ENCODE measurements at places on chromosomes 11 and 22.

- no peak for DNase-seq
Measured at GRCh38 chr11:68569357-68569756, 108.8 kb downstream of the PPP6R3 start.

DNA sequence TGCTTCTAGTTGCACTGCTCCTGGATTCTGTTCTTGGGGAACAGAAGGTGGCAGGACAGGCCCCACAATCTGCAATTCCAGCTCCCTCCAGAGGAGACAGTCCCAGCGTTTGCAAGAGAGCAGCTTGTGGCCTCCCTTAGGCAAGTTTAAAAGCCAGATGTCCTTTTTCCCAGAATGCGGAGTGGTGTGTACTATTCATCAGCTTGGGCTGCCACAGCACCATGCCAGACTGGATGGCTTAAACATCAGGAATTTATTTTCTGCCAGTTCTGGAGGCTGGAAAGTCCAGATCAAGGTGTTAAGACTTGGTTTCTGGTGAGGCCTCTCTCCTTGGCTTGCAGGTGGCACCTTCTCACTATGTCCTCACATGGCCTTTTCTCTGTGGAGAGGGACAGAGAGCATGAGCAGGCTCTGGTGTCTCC is 11.7 kb downstream of the MIAT start:
- DNase-seq: peak; percentile 45

DNA sequence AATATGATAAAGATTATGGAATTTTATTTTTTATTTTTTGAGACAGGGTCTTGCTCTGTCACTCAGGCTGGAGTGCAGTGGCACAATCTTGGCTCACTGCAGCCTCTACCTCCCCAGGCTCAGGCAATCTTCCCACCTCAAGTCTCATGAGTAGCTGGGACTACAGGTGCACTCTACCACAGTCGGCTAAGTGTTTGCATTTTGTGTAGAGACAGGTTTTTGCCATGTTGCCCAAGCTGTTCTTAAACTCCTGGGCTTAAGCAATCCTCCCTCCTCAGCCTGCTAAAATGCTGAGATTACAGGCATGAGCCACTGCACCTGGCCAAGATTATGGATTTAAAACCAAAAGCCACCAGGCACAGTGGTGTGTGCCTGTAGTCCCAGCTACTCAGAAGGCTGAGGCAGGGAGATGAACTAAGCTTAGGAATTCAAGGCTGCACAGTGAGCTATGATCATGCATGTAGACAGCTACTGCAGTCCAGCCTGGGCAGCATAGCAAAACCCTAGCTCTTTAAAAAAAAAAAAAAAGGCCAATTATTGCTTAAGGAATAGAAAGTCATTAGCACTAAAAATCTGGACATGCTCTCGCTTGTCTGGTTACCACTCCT is 20.2 kb upstream of the CCND1 start:
- DNase-seq: no peak

- DNase-seq: peak; percentile 99
Measured at GRCh38 chr11:68839054-68839865, 2.5 kb downstream of the CPT1A start.

GRCh38 chr22:17267661-17268330 is 48.6 kb upstream of the ADA2 start:
- DNase-seq: no peak

GRCh38 chr11:35289821-35290220 is 129.5 kb downstream of the SLC1A2 start:
- DNase-seq: no peak

DNA sequence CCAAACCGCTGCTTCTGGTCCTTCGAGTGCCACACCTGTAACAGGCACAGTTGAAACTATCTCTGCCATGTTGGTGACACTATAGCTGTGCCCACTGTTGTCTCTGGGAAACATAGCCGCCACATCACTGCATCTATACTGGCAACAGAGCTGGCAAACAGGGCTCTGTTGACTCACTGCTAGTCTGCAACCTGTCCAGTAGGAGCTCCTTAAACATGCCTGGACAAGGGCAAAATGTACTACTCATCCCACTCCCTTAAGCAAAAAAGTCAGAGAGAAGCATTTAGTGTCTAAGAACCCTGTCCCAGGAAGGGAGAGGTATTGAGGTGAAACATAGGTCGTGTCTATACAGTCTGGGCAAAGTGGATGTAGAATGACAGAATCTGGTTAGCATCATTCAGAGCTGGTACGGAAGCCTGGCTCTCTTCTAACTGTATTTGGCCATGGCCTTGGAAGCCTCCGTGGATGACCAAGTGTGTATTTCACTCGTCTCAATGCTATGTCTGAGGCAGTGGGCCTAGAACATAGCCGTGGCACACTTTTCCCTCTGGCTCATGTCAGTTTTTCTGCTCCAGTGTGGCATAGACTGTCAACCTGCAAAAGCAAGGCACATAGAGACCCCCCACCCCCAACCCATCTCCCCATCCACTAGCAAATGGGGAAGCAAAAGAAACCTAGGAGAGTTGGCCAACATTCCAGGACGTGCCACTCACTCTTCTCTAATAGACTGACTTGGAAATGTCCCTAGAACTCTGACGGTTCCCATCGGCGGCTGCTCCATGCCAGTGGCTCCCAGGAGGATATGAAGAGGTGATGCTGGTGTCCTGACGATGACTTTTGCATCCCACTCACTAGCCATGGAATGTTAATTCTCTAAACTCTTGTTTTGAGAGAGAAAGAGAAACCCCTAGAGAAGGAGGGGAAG is 21.4 kb upstream of the PISD start:
- no peak for DNase-seq

DNA sequence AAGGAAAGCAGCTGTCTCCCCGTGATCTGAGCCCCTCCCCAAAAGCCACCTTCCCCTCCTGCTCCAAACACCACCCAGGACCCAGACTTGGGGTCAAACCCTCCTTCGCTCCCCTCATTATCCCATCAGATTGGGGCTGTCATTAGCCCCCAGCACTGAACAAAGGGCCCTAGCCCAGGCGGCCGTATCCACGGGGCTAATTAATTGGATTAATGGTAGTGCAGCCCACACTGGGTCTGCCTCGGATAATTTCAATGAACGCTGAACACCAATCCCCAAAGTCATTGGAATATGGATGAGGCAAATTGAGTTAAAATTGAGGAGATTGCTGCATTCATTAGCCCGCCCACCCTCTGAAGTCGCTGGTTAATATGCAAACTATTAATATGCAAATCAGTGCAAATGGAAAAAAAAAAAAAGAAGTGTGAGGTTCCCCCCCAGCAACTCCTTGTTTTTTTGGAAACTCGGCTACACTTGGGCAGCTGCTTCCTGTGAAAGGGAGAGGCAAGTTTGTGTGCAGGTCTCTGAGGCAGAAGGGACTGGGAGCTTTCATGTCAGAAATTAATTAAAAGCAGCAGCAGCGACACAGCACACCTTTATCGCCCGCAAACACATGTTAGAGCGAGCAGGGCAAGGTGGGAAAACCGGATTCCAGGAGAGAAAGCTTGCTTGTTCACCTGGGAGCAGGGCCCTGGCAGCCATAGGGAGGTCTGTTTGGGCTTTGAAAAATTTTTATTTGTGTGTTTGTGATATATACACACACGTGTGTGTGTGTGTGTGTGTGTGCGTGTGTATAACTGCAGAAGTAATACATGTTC is 517.8 kb downstream of the MIAT start:
- no peak for DNase-seq

- DNase-seq: no peak
Measured at GRCh38 chr11:12518606-12519385, 141.4 kb downstream of the PARVA start.

GRCh38 chr22:31227186-31227585 is 15.1 kb downstream of the LIMK2 start:
- no peak for DNase-seq

- peak; percentile 61 for DNase-seq
Measured at GRCh38 chr11:61007383-61007955, 36.0 kb downstream of the CD6 start.

DNA sequence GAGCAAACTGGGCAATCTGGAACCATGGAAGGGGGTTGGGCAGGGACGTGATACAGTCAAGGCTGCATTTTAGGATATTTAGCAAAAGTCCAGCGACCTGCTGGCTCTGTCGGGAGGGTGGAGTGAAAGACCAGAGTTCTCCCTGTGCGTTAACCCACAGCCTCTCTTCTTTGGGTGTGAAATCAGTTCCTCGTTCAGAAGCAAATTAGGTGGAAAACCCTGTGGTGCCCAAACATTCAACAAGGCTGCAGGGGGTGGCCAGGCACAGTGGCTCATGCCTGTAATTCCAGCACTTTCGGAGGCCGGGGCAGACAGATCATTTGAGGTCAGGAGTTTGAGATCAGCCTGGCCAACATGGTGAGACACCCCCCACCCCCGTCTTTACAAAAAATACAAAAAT is 5.9 kb downstream of the TMEM151A start:
- DNase-seq: no peak

- no peak for DNase-seq
Measured at GRCh38 chr11:121419836-121420235, 32.3 kb upstream of the SORL1 start.

- DNase-seq: no peak
Measured at GRCh38 chr11:85844439-85845123, 10.6 kb upstream of the CCDC83 start.

- DNase-seq: no peak
Measured at GRCh38 chr22:49748514-49748913, 79.2 kb downstream of the BRD1 start.

DNA sequence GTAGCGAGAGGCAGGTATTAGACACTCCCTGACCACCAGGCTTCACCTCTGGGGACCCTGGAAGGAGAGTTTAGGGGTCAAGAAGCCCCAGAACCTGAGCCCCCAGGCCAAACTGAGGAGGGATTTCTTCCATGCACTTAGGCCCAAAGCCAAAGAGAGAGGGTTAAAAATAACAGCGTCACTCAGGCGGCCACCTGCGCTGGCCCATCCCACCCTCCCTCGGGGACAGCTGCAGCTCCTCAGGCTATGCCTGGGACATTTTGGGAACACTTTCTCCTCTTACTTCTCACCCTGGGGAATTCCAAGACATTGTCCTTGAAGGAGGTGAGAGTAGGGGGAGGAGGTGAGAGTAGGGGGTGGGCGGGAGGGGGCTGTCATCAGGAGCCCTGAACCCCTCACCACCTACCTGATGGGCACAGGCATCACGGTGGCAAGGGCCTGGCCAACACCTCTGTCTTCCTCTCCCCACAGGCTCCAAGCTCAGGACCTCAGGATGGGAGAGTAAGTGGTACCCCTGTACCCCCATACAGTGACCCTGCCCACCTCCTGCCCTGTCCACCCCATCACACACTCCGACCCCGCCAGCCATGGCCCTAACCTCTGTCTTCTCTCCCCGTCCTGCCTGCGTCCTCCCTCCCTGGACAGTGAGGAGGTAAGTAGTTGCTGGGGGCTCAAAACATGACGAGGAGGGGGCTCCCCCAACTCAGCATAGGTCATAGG is 583 bp downstream of the TNNI2 start:
- DNase-seq: no peak

DNA sequence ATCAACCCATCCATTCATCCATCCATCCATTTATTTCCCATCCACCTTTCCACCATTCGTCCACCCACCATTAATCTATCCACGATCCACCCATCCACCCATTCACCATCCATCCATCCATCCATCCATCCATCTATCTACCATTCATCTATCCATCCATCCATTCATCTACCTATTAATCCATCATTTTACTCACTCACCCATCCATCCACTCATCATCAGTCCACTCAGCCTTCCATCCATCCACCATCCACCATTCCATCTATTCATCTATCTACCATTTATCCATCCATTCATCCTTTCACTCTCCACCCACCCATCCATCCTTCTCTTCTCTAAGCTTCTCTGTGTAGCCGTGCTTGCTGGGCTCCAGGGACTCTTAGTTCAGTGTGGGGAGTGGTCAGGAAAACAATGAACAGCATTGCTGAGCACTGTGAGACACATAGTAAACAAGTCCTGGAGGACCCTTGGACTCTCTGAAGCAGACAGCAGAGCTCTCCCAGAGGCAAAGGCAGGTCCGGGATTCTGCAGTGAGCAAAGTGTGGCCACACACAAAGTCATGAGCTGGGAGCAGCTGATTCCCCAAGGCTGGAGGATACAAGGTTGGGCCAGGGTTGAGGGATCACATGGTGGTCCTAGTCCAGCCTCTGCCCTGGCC is 642.2 kb downstream of the BRD1 start:
- DNase-seq: no peak

GRCh38 chr11:68021167-68021787 is 9.2 kb upstream of the NDUFS8 start:
- DNase-seq: no peak

GRCh38 chr11:123822599-123822998 is 16.4 kb upstream of the OR6M1 start:
- DNase-seq: peak; percentile 8

- DNase-seq: peak; percentile 96
Measured at GRCh38 chr11:1693327-1694063, 3.5 kb upstream of the KRTAP5-6 start.

DNA sequence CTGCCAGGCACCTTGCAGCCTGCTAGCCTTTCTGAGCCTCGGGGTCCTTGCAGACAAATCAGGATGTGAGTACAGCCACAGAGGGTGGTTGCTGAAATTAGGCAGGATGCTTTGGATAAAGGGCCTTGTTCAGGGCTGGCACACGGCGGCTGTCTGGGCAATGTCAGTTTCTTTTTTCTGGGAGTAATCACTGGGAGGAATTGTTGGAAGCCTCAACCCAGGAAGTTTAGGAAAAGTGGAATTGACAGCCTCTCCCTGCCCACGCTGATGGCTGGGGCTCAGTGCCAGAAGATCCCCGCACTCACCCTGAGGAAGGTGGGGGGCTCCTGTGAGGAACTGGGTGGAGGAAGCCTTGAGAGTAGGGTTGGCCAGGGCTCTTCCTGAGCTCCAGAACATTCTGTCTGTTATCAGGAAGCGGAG is 37.4 kb downstream of the CD82 start:
- DNase-seq: no peak

DNA sequence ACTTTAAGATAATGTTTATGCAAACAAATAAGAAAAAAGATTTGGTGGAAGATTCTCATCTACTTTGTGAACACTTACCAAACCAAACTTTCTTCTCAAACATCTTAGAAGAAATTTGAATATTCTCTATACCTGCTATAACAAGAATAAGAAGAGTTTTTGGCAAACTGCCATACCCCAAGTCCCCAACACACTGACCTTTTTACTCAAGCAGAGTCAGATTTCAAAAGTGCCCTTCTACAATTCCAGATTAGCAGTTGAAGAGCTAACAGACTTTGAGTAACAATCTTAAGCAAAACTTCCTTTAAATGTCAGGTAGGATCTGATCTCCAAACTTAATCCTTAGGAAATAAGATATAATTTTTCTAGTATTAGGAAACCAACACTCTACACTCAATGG is 33.9 kb downstream of the TSG101 start:
- no peak for DNase-seq

DNA sequence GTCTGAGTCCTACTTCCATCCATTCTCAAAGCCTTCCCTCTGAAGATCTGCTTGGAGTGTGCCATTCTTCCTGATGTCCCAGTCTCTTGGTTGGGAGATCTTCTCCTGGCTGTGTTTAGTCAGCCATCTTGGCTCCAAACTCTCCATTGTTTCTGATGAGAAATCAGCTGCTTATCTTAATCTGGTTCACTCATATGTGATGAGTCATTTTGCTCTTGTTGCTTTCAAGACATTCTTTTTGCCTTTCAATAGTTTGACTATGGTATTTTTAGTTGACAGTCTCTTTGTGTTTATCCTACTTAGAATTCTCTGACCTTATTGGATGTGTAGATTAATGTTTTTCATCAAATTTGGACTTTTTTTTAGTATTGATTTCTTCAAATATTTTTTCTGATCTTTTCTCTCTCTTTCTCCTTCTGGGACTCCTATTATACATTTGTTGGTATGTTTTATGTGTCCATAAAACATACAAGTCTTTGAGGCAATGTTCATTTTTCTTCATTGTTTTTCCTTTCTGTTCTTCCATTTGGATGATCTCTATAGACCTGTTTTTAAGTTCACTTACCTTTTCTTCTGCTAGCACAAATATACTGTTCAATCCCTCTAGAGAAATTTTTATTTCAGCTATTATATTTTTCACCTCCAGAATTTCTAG is 77.2 kb upstream of the CLPB start:
- DNase-seq: no peak

All from nephron progenitor cell (in vitro differentiated cells).